Neural progenitor cell (in vitro differentiated cells): ENCODE measurements at places on chromosomes 1 and 21. TPM values are rescaled to one million over a fixed set of nuclear protein-coding genes. Genes with fewer than 3 reads are reported as not detected.

- peak; percentile 55 for DNase-seq
- peaks cover 8% of the 10 kb centered on the region for H3K4me1 ChIP-seq
- no peaks in the 10 kb centered on the region for H3K27me3 ChIP-seq
- no peaks in the 10 kb centered on the region for H3K36me3 ChIP-seq
- no peak overlapping the region for H3K4me3 ChIP-seq
- peak overlapping the region; percentile 67 for H3K27ac ChIP-seq
Observed at GRCh38 chr1:6348511-6349191, 44.9 kb downstream of the ACOT7 start.

- peaks cover 39% of the 10 kb centered on the region for H3K27me3 ChIP-seq
- H3K4me1 ChIP-seq: no peaks in the 10 kb centered on the region
- H3K27ac ChIP-seq: no peak overlapping the region
- peak overlapping the region; percentile 43 for H3K4me3 ChIP-seq
Observed at GRCh38 chr1:61043010-61043820, 39.1 kb upstream of the NFIA start.

SPATA6 gene
- total RNA-seq: 18.2 and 33.5 TPM in 2 replicates

GRCh38 chr1:36910886-36911540 is 123.3 kb downstream of the GRIK3 start:
- H3K36me3 ChIP-seq: no peaks in the 10 kb centered on the region
- peaks cover 34% of the 10 kb centered on the region for H3K4me1 ChIP-seq
- no peak overlapping the region for H3K27ac ChIP-seq
- H3K27me3 ChIP-seq: no peaks in the 10 kb centered on the region
- no peak for DNase-seq
- H3K4me3 ChIP-seq: no peak overlapping the region
